ENCODE measurements at places on chromosomes 2 and 18.

DNA sequence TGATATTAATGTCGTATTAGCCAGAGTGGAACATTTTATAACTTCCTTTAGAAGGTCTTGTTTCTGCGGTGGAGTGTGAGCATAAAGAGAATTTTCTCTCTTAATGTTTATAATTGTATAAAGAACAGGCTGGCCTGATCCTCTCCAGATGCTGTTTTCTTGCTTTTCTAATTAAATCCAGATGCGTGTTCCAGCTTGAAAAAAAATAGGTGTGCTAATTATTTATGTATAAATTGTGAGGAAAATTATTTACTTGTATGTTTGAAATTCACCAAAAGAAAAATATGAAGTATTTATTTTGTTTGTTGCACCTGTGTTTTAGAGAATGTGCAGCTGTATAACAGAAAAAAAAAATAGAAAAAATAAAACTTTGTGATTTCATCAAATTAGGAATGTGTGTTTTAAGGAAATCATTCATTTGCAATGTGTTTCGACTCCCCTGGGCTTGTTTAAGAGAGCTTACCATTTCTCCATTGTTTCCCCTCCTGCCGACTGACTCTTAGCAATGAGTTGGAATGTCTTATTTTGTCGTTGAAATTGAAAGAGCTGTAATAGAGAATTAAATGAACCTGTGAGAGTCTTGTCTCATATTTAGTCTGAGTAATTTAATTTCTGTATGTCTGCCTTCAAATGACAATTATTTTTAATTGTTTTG is 220.1 kb upstream of the NXPH2 start:
- no peak for DNase-seq

DNA sequence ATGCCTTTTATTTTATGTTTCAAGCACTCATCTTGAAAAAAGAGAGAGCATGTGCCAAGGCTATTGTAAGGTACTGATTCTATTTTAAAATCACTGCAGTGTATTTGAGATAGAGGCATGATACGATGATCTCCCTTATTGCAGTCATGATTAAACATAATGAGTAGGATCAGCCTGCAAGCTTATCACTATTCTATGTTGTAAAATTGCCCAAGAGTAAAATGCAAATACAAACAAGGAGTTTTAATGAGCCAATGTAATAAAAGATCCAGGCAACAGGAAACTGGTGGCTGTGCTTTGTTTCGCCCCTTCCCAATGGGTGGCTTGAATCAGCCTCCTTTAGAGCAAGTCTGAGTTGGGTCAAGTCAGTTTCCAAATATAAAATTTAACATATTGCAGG is 116.4 kb upstream of the RBMS1 start:
- no peak for DNase-seq

DNA sequence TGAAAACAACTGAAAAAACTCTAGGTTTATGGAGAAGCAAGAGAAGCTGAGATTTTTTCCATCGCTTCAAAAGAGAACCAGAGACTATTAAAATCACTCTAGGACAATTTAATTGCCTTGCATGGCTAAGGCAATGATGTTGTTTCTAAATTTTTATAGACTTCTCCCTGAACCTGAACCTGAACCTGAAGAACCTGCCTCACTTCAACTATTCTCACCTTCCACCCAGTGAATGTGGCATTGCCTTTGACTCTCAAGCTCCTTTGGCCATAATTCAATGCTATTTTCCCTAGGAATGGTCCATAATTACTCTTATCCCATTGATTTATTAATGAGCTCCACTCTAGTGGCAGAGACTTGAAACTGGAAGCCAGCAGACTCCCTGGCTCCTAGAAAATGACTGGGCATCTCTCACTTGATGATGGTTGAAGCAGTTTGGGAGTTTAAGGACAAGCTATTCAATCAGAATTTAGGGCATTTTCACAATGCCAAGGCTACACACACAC is 303.8 kb upstream of the UBE2E3 start:
- DNase-seq, result no peak

DNA sequence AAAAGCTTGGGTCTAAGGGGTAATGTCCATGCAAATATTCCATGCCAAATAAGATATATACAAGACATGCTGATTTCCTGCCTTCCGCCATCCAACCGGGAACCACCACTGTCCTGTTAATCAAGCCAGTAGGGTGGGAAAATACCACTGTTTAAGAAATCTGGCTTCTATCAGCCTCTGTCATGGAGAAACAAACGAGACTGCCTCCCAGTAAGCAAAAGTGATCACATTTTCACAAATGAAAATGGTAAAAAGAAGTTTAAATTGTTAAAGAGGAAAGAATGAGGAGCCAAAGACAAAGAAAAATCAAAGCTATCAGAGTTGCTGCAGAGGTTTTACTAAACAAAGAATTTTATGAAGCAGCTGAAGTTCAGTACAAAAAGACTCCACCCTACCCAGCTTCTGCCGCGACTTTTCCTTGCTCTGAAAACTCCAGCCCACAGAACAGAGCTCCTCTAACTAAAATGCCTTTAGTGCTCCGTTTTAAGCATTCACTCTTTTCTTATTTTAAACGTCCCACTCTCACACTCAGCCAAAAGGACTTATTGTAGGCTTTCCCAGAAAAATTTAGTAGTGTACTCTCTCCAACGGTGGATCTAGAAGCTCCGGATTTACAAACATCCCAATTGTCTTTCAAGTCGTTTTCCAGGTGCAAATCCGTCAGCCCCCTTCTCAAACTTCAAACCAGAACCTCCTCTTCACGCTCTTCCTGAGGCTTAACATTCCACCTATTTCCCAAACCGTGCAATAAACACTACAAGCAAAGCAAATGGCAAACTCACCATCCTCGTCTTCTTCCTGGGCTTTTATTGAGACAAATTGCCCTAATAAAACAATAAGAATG is 613 bp downstream of the COL5A2 start:
- no peak for DNase-seq

- DNase-seq, result peak; percentile 77
Measured at GRCh38 chr2:54673501-54673998, 49.9 kb upstream of the EML6 start.

DNA sequence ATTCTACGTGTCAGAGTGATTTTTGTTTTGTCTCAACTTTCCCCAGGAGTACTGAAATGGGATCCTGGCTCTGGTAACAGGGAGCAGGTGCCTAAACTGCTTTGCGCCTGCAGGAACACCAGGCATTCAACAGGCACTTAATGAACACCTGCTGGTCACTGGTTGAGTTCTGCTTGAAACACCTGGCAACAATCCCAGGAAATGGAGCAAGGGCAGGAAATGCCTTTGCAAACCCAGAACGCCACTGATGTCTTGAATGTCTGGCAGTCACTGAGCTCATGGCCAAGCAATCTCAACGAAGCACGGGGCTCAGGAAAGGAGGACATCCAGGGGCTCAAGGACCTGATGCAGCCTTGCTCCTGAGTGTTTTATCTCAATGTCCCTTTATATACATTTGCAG is 360.0 kb upstream of the RAB6C start:
- DNase-seq, result no peak

GRCh38 chr18:24397131-24397693 is 412 bp downstream of the OSBPL1A start:
- peak; percentile 94 for DNase-seq

DNA sequence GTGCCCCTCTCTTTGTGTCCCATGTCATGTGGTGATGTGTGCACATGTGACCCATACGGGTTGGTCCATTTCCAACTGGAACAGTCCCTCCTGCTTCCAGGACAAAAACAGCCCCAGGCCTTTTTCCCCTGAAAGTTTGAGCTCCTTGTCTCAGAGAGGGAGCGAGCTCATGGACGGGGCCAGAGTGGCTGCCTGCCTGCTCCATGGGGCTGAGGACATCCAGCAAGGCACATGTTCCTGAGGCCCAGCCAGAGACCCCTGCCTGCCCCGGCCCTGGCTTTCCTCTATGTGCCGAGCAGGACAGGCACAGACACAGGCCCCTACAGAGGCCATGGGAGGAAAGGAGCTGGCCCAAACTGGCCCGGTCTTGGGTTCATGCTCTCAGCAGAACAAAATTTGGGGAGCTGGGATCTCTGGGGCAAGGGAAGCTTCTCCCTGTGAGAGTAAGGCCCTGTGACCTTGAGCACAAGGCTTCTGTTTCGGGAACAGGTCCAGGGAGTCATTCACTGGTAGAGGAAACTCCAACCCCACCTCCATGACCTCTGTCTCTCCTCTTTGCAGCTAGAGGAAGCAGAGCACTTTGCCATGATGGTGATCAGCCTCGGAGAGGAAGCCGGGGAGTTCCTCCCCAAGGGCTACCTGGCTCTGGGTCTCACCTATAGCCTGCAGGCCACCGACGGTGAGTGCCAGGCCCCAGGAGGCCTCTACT is 105.8 kb upstream of the MCFD2 start:
- DNase-seq, result no peak

DNA sequence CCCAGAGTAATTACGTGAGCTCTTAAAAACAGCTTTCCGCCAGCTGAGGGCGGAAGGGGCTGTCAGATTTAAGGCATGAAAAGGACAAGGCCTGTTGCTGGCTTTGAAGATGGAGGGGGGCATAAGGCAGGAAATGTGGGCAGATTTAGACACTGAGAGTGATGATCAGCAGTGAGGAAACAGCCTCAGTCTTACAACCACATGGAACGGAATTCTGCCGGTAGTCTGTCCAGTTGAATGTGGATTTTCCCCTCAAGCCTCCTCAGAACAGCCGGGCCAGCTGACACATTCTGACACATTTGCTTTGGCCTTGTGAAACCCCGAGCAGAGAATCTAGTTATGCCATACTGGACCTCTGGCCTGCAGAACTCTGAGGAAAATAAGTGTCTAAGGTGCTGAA is 16.6 kb downstream of the POLE4 start:
- no peak for DNase-seq

DNA sequence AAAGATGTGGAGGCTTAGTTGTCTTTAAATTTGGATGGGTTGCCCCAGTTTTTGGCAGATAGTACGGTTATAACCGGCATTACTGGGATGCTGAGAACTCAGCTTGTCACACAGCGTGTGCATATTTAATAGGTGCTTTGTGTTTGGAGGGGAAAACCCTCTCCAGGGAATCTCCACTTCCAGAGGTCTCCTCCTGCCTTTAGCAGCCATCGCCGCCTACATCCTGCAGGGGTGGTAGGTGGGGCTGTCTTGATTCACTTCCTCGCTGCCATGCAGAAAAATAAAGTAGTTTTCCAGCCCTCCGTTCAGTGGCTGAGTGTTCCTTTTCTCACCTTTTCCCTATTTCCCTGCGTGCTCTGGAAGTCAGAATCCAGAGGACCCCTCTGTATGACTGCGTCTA is 76.4 kb downstream of the ITGB1BP1 start:
- no peak for DNase-seq

DNA sequence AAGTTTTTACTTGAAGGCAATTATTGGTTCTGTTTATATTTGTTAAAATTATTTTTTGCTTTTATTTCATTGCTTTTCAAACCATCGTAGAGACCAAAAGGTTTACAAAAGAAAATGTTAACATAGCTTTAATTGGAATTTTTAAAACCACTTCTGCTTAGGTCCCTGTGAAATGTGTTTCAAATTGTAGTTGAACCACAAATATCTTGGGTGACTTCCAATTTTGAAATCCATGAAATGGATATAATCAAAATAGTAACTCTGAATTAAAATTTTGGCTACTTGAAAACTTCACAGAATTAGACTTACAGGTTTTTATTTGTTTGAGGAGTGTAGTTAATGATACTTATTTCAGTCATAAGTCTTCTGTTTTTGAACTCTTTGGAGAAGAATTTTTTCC is 3.1 kb upstream of the SPAG16 start:
- DNase-seq, result no peak

- DNase-seq, result peak; percentile 23
Measured at GRCh38 chr2:31354837-31355236, 59.7 kb downstream of the XDH start.

- no peak for DNase-seq
Measured at GRCh38 chr2:84613082-84613481, 96.8 kb downstream of the DNAH6 start.

DNA sequence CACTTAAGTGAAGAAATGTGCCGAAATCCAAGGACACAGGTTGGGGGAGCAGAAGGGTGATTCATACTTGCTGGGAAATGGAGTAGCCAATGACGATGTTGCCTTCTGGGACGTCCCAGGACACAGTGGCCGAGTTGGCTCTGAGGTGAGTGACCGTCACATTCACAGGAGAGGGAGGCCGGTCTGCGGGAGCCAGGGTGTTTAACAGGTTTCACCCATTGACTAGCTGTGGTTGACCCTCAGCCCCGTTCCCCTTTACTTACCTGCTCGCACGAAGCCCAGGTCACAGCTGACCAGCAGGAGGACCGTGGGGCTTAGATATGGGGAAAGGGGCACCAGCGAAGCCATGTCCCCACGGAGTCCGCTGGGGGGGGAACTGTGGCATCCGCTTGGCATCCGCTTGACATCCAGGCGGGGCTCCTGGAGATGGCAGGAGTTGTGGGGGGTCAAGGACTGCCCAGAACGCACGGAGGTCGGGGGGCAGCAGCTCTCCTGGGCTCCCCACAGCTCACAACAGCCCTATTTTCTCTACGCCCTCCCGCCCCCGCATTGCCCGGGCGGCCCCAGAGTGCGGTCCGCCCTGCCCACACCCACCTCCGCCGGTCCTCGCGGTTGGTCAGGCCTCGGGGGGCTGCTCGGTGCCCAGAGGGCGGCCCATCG is 586 bp downstream of the FNDC4 start:
- peak; percentile 18 for DNase-seq

DNA sequence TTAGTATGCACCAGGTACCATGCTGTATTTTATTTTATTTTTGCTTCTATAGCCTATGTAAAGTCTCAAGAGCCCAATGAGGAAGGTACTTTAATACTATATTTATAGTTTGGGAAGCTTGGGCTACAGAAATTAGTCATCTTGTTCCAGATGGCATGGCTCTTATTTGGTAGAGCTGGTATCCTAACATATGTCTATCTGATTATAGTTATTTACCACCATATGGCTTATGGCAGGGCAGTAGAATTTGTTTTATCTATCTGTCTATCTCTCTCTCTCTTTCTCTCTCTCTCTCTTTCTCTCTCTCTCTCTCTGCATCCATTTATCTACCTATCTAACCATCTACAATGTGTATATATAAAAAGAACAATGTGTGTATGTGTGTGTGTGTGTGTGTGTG is 1293.7 kb upstream of the SLC39A10 start:
- DNase-seq, result no peak

DNA sequence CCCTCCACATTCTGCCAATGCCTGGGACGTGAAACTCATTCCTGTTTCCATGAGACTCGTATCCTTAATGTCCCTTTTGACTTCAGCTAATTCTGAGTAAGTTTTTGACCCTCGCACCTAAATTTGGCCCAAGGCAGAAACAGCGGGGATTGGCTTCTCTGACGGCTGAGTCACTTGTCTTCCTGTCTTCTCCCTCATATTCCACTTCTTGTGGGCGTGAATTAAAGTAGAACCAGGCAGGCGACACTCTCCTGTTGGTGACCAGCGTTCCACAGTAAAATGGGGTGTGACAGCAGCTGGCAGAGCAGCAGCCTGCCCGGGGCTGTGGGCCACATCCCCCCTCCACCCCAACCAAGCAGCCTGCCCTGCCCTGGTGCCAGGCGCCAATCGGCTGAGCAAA is 15.5 kb downstream of the TTC32 start:
- DNase-seq, result no peak

DNA sequence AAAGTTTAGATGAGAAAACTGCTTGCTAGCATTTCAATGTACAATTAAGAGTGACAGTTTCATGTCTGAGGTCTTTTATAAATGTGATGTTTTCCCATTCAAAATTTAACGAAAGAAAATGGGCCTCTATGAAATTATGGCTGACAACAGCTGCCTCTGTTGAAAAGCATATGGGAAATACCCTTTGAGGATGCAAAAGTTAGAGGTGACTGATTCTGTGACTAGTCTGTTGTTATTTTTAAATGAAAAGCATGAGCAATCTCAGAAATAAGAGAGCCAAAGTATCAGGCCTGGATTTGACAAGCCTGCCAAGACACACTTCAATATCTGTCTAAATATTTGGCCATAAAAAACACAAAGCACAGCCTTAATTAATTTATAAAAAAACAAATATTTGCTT is 580.8 kb downstream of the ERBB4 start:
- DNase-seq, result no peak

GRCh38 chr2:46915281-46915810 is at the start of gene MCFD2:
Gene MCFD2 (minus strand): TSS chr2:46915806. CDS start chr2:46909171, 6,635 bp downstream.
- peak; percentile 22 for DNase-seq
